ENCODE measurements at places on chromosomes 4 and X.

GRCh38 chrX:153974003-153974725, 1.6 kb downstream of the TMEM187 start:
- no peak for DNase-seq

DNA sequence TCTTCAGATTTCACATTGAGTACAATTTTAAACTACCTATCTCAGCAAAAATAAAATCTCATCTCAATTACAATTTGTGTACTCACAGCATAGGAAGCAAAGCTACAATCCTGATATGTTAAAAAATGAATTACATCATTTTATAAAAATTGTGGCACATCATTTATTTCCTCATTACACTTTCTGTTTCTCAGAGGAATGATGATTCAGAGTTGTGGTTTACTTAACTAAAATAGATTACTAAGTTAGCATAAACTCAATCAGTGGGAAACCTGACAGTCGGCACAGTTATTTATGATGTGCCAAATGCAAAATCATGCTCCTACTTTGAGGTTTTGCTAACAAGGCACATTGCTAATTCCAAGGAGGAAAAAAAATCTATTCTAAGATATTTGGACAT, 325.0 kb downstream of the FBXO8 start:
- DNase-seq = peak; percentile 34

- no peak for DNase-seq
These were observed 88.7 kb downstream of the ATP11C start for GRCh38 chrX:139844163-139844562.

DNA sequence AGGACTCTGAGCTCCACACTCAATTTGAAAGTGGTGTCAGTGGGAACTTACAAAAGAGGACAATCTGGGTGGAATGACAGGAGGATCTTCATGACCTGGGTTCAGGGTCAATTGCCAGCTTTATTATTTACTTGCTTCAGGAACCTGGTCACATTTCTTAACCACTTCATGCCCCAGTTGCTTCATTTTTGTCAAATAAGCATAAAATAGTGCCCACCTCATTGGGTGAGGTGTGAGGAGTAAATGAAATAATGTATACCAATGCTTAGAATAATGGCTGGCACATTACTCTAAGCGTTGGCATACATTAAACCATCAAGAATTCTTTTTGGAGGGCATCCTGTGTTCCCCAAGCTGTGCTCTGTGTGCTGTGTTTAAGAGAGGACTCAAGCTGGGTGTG, 19.4 kb downstream of the VGLL1 start:
- no peak for DNase-seq

DNA sequence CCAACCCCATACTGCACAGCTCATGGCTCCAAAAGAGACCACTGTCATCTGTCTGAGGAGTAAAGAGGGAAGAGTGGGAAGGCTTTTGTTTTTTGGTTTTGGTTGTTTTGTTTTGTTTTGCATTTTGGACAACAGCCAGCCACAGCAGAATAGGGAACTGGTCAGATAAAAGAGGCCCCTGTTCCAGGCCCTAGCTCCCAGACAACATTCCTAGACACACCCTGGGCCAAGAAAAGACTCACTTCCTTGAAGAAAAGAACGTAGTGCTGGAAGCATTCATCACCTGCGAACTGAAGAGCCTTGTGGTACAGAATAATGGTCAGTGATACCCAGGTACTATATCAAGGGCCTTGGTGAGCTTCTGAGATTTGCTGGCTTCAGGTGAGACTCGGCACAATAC, 619.4 kb upstream of the SPANXN1 start:
- DNase-seq = no peak

DNA sequence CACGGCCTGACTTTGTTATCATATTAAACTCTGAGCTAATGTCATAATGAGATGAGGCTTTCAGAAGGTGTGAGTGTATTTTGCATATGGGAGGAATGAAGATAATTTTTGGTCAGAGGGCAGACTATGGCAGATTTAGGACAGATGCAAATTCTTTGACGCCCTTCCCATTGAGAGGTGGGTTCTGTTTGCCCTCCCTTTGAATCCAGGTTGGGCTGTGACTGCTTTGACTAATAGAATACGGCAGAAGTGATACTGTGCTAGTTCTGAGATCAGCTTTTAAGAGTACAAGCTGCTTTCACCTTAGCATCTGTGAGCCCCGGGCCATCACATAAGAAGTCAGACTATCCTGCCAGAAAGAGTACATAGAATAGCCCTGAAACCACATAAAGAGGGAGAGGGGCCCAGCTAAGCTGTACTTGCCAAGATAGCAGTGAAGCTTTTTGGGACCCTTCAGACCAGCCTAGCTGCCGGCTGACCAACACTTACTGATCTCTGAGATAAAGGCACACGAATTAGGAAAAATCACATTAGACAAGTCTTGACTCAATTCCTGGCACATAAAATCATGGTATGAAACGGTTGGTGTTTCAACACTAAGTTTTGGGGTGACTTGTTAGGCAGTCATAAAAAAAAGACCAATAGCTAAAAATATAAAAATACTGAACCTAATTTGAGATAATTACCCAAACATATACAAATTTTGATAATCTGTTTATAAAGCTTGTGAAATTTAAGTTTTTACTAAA, 166.7 kb upstream of the SH3RF1 start:
- DNase-seq = no peak

DNA sequence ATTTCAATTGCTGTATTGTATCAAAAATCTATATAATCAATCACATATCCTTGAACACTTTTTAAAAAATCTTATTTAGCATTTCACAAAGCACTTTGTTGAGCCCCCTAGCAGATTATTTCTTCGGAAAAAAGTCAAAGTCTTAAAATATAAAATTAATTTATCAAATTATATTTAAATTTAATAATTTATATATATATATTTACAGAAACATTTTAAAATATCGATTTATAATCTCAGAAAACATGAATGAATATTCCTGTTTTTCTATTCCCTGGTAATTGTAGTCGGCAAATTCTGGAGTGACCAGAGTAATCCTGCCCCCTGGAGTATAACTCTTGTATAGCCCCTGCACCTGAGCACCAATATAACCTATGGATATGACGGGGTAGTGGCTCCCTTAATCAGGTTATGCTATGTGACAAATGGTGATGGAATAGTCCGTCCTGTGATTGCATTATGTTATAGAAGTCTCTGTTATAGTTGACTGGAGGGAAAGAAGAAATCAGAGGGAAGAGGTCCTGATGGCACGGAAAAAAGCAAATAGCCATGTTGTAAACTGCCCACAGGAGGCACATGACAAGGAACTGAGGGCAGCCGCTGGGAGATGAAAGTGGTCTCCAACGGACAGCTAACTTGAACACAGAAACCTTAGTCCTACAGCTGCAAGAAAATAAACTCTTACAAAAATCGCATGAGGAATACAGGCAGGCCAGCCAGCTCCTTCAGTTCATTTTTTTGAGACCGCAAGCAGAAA, 1092.3 kb downstream of the ARAP2 start:
- DNase-seq = no peak

GRCh38 chr4:46715468-46715867, 193.6 kb downstream of the COX7B2 start:
- no peak for DNase-seq

- no peak for DNase-seq
These were observed 1.5 kb downstream of the USP51 start for GRCh38 chrX:55488006-55488592.

DNA sequence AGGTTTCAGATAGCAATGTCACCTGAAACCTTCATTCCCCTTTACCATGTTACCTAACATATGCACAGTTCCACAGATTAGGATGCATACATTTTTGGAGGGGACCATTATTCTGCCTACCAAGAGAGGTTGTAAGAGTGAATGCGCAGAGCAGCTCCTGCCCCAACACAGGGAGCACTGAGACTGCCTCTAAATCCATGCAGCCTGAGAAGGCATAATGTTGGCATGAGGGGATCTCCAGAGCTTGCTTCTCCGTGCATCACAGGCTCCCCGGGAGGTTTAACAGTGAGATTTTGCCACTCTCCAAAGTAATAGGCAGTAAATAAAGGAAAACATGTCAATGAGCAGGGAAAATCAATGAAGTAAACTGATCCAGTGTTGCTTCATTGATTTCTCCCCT, 410.8 kb downstream of the PCDH7 start:
- no peak for DNase-seq

DNA sequence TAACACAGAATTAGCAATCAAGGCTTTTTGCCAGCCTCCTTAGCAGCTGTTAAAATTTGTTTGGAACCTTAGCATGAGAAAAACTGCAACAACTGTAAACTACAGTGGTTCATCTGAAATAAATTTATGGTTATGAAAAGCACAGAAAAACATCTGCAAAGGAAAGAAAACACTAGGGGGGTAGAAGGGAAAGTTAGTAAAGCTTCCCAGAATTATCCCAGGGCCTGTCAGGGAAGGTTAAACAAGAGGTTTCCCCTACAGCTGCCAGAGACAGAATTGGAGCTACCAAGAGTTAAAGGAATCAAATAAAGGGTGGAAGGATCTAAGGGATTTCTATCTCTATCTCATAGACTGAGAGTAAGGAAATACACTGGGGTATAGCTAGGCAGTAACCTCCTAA, 234.7 kb upstream of the DIAPH2 start:
- DNase-seq = no peak

- peak; percentile 72 for DNase-seq
These were observed 20.2 kb downstream of the FBXW7 start for GRCh38 chr4:152515678-152516077.

DNA sequence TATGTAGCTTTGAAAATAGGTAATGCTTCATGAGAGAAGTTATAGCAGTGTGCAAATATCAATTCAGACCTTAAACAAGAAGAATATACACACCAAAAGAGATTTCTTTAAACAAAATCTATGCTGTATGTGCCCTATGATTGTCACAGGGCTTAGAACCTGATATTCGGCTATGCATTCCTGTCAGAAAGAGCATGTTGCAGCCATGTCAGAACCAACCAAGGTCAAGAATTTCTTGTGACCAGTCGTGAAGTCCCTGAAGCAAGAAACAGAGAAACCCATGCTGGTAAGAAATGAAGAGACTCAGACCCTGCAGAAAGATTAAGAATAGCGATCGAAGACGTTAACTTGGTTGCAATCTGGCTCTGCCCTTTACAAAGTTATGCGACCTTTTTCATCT, 210.3 kb upstream of the SPIN4 start:
- no peak for DNase-seq

DNA sequence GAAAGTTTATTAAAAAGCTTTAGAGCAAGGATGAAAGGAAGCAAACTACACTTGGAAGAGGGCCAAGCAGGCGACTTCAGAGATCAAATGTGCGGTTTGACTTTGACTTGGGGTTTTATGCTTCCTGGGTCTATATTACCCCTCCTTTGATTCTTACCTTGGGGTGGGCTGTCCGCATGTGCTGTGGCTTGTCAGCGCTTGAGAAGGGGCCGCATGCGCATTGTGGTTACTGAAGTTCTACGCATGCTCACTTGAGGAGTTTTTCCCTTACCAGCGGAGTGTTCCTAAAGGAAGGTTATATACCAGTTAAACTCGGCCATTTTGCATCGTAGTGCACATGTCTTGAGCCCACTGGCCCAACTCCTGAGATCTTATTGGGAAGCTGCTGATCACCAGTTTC, 9.9 kb downstream of the ZNF157 start:
- no peak for DNase-seq
